ENCODE measurements at places on chromosomes 16 and 17.
A peak's percentile ranks its signal among the peaks of the same experiment; 100 is the strongest.

DNA sequence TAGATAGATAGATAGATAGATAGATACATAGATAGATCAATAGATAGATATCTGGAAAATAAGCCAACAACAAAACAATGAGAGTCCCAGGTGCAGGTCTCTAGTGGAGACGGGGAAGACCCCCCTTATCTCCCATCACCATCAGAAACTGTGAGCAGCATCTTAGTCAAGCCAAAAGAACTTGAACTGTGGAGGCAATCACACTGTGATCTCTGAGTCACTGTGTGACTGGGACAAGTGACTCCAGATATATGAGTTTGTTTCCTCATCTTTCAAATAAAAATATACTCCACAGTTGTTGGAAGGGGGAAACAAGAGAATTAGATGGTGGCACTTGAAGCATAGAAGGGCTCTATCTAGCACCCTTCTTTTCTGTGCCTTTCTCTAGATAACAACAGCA lies 42.1 kb downstream of the NOG start:
- DNase-seq, result no peak

DNA sequence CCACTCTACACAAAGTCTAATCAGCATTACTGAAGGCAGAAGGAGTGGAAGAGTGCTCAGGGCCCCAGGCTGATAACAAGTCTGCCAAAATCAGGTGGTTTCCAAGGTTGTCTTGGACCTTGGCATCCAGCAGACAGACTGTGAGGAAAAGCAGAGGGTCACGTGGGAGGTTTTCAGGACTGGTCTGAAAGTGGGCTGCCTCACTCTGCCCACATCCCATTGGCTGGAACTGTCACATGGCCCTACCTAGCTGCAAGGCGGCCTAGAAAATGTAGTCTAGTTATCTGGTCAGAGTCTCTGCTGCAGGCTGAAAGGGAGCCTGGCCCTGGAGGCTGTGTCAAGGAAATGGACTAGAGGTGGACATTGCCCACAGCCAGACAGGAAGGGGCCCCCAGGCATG lies 310.7 kb upstream of the ASIC2 start:
- no peak for DNase-seq

GRCh38 chr16:52056259-52056658 lies 490.7 kb downstream of the TOX3 start:
- DNase-seq, result no peak

DNA sequence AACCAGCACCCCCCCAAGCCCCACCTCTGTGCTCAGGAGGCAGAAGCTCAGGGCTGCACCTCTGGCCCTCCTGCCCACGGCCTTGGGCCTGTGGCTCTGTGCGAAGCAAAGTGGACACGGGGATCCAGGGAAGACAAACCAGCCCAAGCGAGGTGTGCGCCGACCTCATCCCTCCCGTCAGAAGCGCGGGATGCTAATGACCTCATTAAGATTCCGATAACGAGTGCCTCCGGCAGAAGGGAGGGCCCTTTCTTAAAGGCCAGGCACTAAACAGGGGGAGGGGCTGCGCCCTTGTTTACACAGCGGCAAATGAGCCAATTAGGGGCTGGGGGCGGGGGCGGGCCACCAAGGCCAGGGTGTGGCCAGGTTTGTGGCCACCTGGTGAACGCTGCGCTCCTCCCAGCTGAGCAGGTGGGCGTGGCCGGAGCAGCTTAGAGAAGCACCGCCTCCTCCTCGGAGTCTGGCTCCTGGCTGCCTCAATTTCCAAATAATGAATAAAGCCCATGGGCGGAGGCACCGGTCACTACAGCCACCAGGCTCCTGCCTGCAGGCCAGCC lies 3.2 kb downstream of the CBX4 start:
- peak; percentile 77 for DNase-seq

- no peak for DNase-seq
Observed at GRCh38 chr17:31527606-31528005, 136.1 kb downstream of the RAB11FIP4 start.

DNA sequence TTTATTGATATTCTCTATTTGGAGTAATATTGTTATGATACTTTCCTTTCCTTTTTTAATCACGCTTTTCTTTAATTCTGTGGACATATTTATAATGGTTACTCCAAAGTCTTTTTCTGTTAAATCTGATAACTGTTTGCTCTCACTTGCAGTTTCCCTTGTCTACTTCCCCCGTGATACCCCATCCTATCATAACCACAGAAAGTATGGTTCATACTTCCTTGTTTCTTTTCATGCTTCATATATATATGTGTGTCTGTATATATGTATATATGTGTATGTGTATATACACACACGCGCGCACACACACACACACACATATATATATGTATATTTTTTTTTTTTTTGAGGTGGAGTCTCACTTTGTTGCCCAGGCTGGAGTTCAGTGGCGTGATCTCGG lies 23.5 kb downstream of the SPECC1 start:
- DNase-seq, result no peak

GRCh38 chr17:78908426-78908825 lies 5.4 kb upstream of the CEP295NL start:
- DNase-seq, result no peak

GRCh38 chr17:1076299-1076981 lies 79.5 kb downstream of the TIMM22 start:
- no peak for DNase-seq

DNA sequence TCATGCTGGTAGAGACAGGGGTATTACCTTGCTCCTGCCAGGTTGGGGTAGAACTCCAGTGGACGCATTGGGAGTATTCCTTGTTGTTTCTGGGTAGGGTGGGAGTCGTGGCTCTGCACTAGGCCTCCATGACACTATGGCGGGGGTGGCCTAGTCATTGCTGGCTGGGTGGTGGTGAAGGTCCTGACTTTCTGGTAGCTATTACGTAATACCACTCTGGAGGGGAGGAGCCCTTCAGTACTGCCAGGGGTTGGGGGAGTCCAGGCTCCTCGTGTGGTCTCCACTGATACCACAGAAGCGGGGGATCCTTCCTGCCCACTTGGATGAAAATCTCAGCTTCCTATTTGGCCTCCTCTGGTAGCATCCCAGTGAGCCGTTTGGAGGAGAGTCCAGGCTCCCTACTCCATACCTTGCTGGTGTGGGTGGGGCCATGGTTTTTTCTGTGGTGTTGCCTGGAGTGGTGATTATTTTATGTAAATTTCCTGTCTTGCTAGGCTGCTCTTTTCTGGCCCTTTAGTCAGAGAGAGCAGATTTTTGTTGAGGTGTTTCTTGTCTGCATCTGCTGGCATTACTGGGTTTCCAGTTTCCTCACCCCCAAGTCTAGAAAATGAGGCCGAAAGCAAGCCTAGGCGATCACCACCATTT lies 65.8 kb upstream of the GNG13 start:
- no peak for DNase-seq

DNA sequence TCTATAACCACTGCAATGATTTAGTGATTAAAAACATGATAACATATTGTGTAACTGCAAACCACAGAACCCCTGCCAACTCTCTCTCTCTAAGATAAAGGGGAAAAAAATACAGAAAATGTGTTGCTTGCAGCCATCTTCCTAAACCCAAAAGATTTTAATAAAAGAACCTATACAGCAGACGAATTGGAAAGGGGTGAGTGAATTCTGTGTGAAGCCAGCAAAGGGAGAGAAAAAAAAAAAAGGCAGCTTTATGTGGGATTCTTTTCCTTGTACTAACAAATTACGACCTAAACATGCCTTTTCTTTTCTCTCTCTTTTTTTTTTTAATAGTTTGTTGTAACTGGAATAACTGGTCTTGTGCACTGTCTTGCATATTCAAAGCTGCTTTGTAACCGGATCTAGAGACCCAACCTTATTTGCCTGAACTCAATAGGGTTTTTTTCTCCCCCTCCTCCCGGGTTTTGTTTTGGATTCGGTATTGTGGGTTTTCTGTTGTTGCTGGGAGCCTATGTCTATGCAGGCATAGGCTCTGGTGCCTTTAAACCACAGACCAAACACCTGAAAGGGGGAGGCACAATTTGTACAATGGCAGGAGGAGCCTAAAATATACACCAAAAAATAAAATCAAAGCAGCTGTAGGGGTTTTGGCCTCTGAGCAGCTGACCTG lies 7.0 kb upstream of the ZFHX3 start:
- DNase-seq, result peak; percentile 38

GRCh38 chr16:19523184-19523558 lies 571 bp upstream of the CCP110 start:
- no peak for DNase-seq

GRCh38 chr16:80122115-80122514 lies 418.7 kb upstream of the DYNLRB2 start:
- DNase-seq, result no peak

DNA sequence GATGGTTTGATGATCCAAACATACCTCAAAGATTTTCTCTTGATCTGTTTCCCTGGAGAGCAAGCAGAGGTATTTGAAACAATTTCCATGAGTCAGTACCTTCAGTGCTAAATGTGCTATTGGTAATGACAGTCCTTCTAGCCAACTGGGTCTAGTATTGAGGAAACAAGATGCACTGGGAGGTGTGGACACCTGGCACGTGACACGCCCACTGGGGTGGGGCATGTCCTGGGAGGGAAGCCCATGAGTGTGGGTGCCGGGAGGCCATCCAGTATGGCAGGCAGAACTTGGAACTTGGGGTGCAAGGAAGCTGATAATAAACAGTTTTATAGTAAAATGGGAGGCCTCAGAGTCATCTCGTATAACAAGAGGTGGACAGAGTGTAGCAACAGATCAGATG lies 17.9 kb upstream of the AKAP1 start:
- DNase-seq, result no peak
